ENCODE measurements at places on chromosomes 6 and 20.

GRCh38 chr6:149445573-149445972 is 39.2 kb downstream of the ZC3H12D start:
- DNase-seq: no peak

DNA sequence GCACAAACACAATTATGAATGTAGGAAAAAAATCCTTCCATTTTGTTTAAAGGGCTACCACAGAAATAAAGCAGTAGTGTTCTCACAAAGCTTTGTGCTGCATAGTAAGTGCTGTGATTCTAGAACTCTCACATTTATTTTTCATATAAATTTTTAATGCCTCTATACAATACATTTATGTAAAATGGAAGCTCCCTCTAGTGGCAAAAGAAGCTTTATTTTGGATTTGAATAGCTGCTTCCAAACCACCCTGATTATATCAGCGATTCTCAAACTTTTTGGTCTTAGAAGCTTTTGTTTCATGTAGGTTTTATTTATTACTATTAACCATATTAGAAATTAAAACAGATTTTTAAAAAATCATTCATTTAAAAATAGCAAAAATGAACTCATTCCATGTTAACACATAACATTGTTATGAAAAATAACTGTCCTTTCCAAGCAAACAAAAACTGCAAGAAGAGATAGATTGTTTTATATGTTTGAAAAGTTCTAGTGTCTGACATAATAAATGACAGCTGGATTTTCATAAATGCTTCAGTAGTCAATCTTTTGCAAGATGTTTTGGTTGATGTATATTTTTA is 38.4 kb downstream of the HS3ST5 start:
- DNase-seq: no peak

DNA sequence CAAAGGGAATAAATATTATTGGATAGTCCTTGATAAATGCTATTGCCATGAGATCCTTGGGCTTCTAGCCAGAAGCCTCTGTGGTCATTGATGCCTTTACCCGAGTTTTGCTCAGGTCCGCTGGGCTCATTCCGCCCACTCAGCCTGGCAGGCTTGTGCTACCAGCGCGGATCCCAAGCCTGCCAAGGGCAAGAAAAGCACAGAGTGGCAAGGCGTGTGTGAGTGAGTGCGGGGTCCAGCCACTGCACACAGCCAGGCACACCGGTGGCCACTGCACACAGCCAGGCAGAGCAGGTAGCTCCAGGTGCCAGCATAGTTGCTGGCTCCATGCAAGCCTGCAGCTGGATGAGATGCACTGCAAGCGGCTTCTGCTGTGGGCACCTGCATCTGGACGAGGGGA is 38.7 kb downstream of the STK38 start:
- DNase-seq: no peak

GRCh38 chr20:58693226-58694006 is 816 bp downstream of the NPEPL1 start:
- no peak for DNase-seq

GRCh38 chr6:36718560-36718959 is 20.9 kb downstream of the RAB44 start:
- no peak for DNase-seq

- peak; percentile 46 for DNase-seq
Measured at GRCh38 chr20:31713312-31714273, 9.1 kb downstream of the BCL2L1 start.

DNA sequence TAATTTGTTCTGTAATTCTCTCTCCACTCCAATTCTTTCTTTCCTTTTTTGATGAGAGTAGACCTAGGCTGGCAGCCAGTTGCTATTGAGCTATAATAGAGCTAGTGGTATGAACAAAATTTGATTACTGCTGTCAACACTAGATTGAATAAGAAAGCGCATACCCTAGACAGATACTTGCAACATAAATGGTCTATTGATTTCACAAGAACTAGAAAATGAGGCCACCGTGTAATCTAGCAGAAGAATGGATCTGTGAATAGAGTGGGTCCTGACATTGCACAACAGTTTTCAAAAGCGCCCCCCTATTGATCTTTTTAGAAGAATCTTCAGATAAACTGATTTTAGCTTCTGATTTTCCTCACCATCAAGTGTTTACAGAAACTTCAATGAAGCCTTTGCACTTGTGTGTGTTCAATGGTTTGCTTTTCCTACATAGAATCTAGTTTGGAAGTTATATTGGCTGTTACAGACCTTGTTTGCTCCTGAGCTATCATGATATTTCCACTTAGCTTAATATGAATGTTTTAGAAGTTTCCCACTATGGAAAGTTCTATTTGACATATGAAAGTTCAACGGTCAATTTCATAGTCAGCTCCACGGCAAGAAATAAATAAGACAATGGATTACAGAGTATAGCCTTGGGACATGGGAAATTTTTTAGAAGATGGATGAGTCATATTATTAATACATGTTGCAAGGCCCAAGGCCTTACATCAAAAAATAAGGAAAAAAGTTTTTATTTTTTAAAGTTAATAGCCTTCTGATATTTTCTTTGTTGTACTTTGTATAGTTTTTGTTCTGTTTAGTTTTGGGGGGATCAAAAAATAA is 55.6 kb downstream of the UTRN start:
- DNase-seq: no peak

- DNase-seq: no peak
Measured at GRCh38 chr20:38326309-38326708, 20.0 kb upstream of the LBP start.

- peak; percentile 0 for DNase-seq
Measured at GRCh38 chr6:168137024-168137423, 58.0 kb upstream of the FRMD1 start.

DNA sequence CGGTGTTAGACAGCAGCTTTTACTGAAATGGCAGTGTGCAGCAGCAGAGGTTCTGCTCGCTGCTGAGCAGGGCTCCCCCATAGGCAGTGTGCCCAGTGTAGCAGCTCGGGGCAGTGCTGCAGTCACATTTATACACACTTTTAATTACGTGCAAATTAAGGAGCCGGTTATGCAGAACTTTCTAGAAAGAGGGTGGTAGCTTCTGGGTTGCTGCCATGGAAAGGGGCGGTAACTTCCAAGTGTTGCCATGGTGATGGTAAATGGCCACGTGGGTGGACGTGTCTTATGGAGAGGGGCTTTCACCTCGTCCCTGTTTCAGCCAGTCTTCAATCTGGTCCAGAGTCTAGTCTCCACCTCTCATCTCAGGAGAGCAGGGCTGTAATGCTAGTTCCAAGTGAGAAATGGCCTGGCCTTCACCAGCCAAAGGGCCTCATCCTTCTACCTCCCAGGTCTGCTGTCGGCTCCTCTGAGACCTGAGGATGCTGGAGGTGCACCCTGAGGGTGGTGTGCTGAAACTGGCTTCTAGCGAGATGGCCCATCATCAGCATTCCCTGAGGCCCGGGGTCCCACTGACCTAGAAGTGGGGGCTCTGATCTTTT is 180.5 kb upstream of the PMEPA1 start:
- DNase-seq: no peak

DNA sequence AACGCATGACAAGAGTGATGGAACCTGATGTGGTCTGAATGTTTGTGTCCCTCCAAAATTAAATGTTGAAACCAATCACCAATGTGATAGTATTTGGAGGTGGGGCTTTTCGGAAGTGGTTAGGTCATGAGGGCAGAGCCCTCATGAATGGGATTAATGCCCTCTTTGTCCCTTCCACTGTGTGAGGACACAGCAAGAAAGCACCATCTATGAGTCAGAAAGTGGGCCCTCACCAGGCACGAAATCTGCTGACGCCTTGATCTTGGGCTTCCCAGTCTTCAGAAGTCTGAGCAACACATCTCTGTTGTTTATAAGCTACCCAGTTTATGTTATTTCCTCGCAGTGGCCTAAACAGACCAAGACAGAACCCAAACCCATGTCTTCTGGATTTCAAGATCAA is 244.0 kb upstream of the JAG1 start:
- DNase-seq: no peak

- DNase-seq: no peak
Measured at GRCh38 chr6:143902827-143903226, 38.6 kb downstream of the ZC2HC1B start.

DNA sequence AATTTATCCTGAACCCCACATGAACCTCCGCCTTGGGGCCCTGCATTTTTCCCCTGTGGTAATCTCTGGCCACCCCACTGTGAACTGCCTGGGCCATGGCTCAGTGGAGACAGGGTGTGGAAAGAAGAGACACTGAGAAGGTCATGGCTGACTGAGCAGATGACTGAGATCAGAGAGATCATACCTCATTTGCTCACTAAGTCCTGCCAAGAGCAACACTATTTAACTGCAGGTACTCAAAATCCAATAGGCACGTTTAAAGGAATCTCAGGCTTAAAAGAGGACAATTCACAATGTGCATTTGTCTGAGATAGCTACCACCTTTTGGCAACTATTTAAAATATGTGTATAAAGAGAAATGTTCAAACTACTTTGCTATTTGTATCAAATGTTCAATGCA is 305.0 kb downstream of the GMDS start:
- DNase-seq: peak; percentile 8

DNA sequence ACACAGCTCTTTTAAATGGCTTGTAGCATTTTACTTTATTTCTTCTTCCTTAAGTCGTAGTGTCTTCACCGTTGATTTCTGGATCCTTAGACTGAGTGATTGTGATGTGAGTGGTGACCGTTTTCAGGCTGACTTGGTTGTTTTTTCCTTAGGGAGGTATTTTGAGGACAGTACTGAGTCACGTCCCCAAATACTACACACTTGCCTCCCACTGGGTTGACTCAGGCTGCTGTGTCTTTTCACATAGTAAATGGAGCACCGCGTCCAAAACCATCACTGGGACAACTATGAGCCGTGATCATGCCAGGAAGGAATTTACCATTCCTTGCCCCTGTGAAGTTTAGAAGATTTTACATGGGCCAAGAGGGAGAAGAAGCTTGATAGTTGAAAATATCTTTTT is 174.1 kb downstream of the FARS2 start:
- DNase-seq: no peak

DNA sequence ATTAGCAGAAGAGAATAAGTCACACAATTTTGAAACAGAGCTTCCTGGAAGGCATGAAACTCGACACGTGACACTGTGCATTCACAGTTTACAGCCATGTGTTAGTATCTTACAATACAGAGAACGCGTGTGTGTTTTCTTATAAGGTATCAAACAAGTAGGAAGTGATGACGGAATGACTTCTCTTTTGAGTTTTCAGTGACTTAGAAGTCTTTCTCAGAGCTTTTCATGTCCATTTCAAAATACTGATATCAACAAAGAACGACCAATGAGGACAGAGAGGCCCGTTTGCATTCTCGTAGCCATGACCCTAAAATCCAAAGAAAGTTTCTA is 36.6 kb upstream of the DUSP22 start:
- DNase-seq: no peak

- no peak for DNase-seq
Measured at GRCh38 chr6:110746680-110747079, 68.6 kb downstream of the CDK19 start.

DNA sequence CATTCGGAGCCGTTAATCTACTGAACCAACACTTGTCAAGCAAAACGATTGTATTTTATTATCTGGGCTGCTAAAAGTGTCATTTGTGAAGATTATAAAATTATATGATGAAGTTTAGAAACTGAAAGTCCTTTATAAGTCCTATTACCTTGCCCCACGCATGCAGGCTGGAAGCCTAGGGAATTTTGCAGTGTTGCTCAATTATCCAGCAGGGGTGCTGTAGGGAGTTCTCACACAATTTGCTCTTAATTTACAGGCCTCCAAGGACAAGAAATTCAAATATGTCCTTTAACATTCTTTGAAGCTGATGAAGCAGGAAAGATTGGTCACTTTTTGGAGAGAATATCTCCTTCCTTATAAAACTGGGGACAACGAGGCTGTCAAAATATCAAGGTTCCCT is 368.9 kb downstream of the LMBRD1 start:
- no peak for DNase-seq

GRCh38 chr20:25856256-25856884 is 159.7 kb upstream of the ZNF337 start:
- DNase-seq: no peak

- DNase-seq: no peak
Measured at GRCh38 chr20:47957135-47957534, 171.9 kb upstream of the SULF2 start.

DNA sequence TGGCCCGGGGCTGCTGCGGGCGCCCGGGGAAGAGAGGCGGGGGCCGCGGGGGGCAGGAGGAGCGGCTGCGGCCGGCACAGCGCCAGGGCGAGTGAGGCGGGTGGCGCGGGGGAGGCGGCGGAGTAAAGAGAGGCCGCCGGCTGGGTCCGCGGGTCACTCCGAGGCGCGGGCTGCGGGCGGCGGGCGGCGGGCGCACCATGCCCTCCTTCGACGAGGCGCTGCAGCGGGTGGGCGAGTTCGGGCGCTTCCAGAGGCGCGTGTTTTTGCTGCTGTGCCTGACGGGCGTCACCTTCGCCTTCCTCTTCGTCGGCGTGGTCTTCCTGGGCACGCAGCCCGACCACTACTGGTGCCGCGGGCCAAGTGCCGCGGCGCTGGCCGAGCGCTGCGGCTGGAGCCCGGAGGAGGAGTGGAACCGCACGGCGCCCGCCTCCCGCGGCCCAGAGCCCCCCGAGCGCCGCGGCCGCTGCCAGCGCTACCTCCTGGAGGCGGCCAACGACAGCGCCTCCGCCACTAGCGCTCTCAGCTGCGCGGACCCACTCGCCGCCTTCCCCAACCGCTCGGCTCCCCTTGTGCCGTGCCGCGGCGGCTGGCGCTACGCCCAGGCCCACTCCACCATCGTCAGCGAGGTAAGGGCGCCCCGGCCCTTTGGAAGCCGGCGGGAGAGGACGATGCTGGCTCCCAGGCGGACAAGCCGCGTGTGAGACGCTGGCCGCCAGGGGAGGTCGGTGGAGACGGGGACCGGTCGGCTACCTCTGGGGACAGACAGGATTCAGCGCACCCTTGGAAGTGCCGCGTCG is at the start of gene SLC22A3:
Gene SLC22A3, plus strand, starts transcription at position 156 of the 797 bp plus-strand sequence. Its CDS starts 42 bp downstream, at position 198.
- peak; percentile 67 for DNase-seq

GRCh38 chr6:119594907-119595306 is 245.3 kb upstream of the MAN1A1 start:
- DNase-seq: no peak

GRCh38 chr6:37906121-37906520 is 86.6 kb downstream of the ZFAND3 start:
- no peak for DNase-seq

DNA sequence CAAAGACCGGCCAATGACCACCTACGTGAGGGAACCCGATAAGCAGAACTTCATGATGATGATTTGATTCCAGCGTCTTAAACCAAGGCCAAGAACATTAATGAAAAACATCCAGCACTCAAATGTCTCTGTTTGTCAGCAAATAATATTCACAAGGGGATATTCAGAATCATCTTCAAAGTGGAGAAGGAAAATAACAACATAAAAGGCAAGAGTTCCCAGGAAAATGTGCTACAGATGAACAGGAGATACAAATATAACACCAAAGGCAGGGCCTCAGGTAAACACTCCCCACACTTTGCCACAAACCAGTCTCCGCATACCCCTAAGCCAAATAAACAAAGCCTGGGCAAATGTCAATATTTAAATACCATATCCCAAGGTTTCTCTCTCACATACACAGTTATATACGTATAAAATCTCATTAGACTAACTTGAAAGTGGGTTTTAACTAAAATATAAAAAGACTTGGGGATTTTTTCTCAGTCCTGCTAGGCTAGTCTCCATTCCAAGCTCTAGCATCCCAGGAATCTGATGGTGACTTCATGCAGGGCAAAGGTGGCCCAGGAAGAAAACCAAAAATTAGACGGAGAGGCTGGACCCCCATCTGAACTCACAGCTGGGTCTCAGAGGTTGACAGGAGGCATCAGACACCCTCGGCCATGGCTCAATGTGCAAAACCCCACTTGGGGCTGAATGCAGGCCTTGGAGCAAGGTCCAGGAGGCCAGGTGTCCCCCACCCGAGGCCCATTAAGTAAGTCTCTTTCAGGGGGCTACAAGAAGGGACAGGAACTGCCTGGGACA is 32.1 kb downstream of the TRAM2 start:
- no peak for DNase-seq

- no peak for DNase-seq
Measured at GRCh38 chr6:34524499-34524898, 31.6 kb downstream of the SPDEF start.
